Stimulated activated CD4-positive, alpha-beta T cell treated with anti-CD3 and anti-CD28 coated beads, Interleukin-2, amount 100 ng/mL, for 48 hours (primary cell): ENCODE measurements at places on chromosomes 5 and 9.

- no peak for DNase-seq
Observed at GRCh38 chr9:73152953-73153352, 1.3 kb downstream of the ANXA1 start.

- no peak for DNase-seq
Observed at GRCh38 chr9:126515001-126515872, 98.5 kb upstream of the LMX1B start.

DNA sequence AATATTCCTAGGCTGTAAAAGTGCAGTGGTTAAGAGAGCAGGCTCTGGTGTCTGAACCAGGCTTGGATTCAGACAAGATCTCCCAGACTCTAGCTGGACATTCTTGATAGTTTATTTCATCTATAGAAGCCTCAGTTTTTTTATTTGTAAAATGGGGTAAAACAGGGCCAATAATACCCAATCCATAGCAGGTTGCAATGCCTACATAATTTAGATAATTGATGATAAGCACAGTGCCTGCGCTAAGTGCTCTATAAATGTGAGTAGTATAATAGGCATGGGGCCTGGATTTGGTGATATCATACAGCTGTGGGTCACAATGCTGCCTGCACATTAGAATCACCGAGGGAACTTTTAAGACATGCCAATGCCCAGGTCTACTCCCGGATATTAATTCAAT is 603.5 kb downstream of the ISL1 start:
- DNase-seq: no peak

- DNase-seq: no peak
Observed at GRCh38 chr9:35562895-35563780, 41.9 kb upstream of the TESK1 start.

- DNase-seq: no peak
Observed at GRCh38 chr9:37954581-37954981, 50.7 kb upstream of the SLC25A51 start.

- DNase-seq: no peak
Observed at GRCh38 chr9:105141146-105141975, 103.1 kb upstream of the SLC44A1 start.

DNA sequence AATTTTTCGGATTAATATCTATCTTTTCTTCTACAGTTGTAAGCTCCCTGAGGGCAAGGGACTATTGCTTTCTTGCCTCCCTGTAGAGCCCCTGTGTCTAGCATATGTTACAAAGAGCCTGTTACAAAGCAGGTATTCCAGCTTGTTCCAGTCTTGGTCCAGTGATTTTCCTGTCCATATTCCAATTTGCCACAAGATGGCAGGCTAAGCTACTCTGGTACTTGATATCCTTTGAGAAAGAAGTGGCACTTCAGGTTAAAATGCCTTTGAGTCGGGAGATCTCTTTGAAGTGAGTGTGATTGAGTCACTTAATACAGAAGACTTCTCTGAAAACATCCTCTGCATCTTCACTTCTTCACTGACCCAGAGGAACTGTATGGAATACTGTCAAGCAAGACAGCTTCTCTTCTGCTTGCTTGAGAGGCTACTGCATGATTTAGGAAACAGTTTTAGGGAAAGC is 24.5 kb downstream of the CAVIN4 start:
- DNase-seq: no peak
